ENCODE measurements at places on chromosomes 6 and 20. TPM values are rescaled to one million over a fixed set of nuclear protein-coding genes. Genes with fewer than 3 reads are reported as not detected.

DNA sequence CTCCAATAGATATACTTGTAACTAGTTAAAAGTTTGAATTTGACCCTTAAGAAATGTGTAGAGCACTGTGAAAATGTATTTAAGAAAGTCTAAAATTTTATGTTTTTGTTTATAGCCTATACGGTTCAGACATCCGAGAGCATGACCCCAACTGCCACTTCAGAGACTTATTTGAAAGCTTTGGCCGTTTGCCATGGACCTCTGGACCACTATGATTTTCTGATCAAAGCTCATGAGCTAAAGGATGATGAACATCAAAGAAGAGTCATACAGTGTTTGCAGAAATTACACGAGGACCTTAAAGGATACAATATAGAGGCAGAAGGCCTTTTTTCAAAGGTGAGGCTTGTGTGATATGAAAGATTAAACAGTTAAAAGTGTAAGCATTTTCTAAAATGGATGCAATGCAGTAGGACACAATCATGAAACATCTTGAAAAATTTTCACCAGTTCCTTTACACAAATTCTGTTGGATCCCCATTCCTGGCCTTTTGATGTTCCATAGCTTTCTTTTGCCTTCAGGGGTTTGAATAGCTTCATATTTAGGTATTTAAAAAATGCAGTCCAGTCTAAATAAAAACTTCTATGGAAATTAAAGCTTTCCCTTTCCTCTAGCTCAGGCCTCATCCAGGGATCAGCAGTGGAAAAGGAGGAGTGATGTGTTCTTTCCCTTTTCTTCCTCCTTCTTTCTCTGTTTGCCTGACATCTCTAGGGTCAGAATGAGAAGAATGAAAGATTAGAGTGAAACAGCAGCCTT is 29.0 kb downstream of the AFG1L start:
- no peak for DNase-seq

SNAI1 gene
- not detected for total RNA-seq

- DNase-seq: no peak
These were observed 18.3 kb downstream of the SESN1 start for GRCh38 chr6:109076377-109076776.

- no peak for DNase-seq
These were observed 2.6 kb downstream of the NPEPL1 start for GRCh38 chr20:58695084-58695722.

DNA sequence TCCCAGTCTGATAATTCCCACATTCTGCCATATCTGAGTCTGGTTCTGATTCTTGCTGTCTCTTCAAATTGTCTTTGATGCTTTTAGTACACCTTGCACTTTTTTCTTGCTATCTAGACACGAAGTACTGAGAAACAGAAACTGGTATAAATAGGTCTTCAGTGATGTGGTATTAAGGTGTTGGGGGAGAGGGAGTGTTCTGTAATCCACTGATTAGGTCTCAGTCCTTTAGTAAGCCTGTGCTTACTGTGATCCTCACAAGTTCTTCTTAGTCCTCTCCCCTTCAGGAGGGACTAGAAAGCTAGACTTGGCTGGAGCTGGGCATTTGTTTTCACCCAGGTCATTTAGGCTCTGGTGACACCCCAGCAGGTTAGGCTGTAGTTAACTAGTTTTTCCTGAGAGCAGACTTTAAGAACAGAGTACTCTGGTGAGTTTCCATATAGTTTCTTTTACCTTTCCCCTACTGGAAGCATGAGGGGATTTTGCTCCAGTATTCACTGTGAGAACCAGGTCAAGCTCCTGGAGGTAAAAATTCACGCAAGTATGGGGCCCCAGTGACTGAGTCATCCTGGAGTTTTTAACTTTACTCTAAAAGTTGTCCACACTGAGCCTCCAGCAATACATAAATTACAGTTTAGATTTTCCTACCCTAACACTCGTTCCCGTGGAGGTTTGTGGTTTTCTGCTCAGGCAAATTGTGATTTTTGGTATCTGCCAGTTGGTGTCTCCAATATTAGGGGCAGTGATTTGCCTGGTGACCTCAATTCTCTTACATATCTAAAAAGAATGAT is 154.6 kb downstream of the CDKAL1 start:
- DNase-seq: no peak

OARD1 gene
- total RNA-seq: 15.8 TPM

SPDEF gene
- not detected for total RNA-seq

CPXM1 gene
- 7.8 TPM for total RNA-seq

- no peak for DNase-seq
These were observed 7.1 kb downstream of the RPS6KA2 start for GRCh38 chr6:166619912-166620311.

DNA sequence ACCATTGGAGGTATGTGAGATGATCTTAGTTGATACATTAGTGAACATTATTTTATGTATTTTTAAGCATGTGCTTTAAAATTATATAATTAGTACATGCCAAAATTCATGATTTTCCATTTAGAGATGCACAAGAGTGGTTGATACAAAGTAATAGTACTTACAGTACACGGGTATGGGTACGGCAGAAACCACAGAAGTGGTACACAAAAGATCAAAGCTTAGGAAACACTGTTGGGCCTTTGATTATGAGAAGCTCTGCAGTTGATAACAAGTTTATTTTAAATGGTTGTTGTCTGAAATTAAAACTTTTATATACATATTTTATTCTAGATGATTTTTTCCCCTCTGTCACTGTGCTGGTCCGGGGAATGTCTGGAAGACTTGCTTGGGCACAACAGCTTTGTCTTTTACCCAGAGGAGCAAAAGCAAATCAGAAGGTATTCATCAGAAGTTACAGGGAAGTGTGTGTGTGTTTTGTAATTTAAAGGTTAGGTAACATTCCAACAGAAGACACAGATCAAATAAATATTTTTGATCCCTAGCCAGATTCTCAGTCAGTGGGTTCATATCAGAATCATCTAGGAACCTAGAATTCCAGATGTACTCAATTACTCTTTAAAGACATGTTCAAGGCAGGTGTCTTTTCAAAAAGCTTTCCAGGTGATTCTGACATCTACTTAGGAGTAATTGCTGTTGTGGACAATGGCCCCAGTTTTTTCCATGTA is 32.5 kb upstream of the ADIG start:
- no peak for DNase-seq

- peak; percentile 30 for DNase-seq
These were observed 30.9 kb downstream of the ANGPT4 start for GRCh38 chr20:884983-885952.

FAM83C gene
- total RNA-seq: not detected

DNA sequence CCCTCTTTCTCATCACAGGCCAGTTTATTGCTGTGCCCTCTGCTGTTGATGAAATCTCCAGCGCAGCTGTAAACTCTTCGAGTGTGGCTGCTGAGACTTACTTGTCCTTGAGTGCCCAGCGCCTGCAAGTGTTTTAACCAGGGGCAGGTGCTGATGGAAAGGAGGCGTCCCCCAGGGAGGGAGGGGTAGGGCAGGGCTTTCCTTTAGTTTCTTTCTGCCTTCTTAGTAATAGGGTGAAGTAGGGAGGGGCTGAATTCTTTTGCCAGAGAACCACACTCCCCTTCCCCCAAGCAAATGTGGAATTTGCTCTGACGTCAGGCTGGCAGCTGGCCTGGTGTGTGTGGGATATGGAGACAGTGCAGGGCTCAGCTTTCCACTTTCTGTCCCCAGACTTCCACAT is 61.2 kb downstream of the IGF2R start:
- DNase-seq: peak; percentile 14

GRCh38 chr6:43391440-43392031 is 22.1 kb upstream of the ZNF318 start:
- no peak for DNase-seq

ACTR5 gene
- 10.1 TPM for total RNA-seq

SYCP2 gene
- total RNA-seq: 4.1 TPM

SNRPB2 gene
- 71.3 TPM for total RNA-seq

GGTLC1 gene
- total RNA-seq: not detected

DNA sequence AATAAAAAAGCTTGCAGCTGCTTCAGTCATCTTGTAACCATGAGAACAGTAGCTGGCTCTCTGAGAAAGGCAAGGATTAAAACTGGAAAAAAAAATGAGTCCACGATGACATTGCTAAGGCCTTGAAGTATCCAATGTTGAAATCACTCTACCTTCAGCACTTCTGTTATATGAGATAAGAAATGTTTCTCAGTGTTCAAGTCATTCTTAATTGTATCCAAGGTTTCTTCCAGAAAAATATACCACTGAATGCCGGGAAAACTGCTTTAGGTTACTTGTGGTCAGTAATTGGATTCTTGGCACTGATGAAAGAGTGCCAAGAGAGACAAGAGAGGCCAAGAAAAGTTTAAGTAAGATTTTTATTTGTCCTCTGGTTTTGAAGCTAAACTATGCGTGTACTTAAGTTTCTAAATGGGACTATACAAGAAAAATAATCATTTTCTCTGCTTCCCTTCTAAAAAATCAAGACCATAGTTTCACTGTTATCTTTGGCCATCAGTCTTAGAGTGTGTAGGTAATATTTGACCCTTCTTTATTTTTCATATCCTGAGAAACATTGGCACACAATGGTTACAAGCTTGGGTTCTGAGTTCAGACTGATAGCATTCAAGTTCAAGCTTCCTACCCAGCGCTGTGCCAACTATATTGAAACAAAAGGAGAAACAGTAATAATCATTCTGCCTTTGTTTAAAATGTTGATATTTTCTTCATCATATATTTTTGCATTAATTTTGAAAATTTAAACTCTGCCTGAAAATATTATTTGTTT is 84.6 kb downstream of the TRDN start:
- DNase-seq: no peak

- DNase-seq: no peak
These were observed 52.9 kb downstream of the TINAG start for GRCh38 chr6:54361188-54361587.

STX16 gene
- total RNA-seq: 33.2 TPM

GRCh38 chr20:34557936-34558319 is 590 bp upstream of the MAP1LC3A start:
- DNase-seq: no peak

- DNase-seq: no peak
These were observed 34.8 kb downstream of the ABHD12 start for GRCh38 chr20:25355866-25356265.

GRCh38 chr6:126367849-126368248 is 27.9 kb downstream of the CENPW start:
- no peak for DNase-seq

GRCh38 chr20:20864351-20865096 is 152.1 kb upstream of the RALGAPA2 start:
- no peak for DNase-seq

FAM217A gene
- total RNA-seq: not detected

ZFP57 gene
- not detected for total RNA-seq

RAET1G gene
- total RNA-seq: not detected

PTGIS gene
- total RNA-seq: 10.8 TPM

CGA gene
- not detected for total RNA-seq

TUBB1 gene
- total RNA-seq: 0.47 TPM

- no peak for DNase-seq
These were observed 254.9 kb downstream of the ERMARD start for GRCh38 chr6:170006071-170006899.

PRL gene
- not detected for total RNA-seq

IL20RA gene
- 0.16 TPM for total RNA-seq

DNA sequence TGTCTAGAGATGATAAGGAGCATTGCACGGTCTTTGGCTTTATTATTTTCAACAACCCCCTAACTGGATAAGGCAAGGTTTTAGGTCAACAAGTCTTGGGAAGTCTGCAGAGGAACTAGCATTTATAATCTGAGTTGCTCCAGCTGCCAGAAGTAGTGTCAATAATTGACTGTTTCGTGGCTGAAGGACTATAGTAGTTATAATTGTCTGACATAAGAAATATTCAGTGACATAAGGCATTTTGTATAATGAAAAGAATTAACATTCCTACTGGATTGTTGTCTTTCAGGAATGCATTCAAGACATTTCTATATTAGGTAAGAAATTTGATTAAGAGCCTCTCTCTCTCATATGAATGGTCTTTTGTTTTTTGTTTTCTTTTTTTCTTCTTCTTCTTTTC is 136.9 kb upstream of the SGK1 start:
- DNase-seq: no peak

DNA sequence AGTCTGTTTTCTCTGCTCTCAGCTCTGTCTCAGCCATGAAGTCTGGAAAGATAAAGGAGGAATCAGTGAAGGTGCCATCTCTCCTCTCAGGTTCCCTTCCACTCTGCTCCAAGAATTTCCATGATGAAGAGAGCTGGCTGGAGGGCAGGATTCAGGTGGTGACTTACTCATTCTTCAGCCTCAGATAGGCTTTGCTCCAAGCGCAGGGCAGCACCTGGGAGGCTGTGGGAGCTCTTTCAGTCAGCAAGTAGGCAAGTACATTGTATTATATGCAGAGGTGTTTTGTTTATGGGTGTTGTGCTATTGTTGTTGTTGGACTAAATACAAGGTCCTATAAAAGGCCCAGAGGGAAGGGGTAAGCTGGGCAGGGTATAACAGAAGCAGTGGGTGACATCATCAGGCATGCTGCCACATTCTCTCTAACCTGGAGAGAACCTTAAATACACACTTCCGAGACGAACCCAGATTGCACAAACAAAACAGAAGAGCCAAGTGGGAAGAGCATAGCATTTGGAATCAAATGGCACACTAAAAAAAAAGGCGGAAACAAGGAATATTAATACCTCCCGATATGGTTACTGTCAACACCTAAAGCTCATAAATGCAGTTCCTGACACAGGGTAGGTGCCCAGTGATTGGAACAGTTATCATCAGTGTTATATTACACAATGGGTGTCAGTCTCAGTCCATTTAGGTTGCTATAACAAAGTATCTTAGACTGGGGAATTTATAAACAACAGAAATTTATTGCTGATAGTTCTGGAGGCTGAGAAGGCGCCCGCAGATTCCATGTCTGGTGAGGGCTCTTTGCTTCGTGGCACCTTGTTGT is 14.5 kb upstream of the PSMG4 start:
- no peak for DNase-seq

DNA sequence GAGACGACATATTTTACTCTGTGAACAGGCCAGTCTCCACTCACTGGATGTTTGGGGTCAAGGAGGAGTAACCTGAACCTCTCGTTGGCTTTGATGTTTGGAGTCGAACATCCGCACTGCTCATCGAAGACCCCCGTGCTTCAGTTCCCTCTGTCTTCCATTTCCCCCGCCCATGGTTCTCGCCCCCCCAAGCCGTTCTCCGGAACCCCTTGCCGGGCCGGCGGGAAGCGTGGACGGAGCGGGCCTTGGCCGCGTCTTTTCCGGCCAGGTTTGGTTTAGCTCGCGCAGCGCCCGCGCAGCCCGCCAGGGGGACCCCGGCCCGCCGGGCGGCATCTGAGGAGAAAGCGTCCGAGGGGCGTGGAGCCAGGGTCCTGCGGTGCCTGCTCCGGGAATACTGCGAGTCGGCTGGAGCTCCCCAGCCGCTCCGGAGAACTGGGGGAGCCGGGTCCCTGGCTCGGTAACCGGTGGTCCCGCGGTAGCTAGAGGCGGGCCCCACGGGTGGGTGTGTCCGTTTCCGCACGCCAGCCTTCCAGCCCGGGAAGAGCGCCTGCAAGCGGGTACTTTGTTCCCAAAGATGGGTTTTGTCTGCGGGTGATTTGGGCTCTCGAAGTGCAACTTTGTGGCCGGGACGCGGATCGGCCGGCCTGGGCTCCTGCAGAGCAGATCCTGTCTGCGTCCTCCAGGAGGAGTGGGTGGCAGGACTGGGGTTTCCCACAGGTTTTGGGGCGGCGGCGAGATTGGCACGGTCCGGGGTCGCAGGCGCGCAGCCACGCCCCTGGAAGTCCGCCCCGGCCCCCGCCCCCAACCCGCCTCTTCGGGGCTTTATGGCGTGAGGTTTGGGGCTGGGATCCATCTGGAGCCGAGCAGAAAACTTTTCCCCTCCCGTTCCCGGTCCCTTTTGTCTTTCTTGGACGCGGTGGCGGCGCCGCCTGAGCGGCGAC is at the start of gene TMEM200A:
Gene TMEM200A (plus strand): TSS at position 852 of the 941 bp plus-strand sequence. CDS start 74,406 bp downstream, outside the sequence.
- DNase-seq: no peak

PTK6 gene
- total RNA-seq: 0.16 TPM
